ENCODE measurements at places on chromosomes 2 and 18.

DNA sequence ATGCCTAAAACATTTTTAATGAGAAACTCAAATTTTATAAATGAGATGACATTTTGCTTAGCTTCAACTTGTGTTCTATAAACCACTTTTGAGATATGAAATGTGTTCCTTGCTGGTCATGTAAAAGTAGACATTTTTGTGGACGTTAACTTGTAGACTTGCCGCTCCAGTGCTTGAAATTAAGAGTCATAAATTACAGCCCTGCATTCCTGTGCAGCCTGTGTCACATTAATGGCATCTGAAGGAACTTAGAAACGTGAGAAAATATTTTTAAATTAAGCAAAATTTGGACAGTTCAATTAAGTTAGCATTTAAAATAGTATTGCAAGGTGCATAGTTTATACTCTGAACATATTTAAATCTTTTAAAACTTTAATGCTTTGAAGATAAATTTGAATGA, 98.3 kb upstream of the LDLRAD4 start:
- DNase-seq = no peak

- DNase-seq = no peak
Observed at GRCh38 chr2:225004597-225004996, 37.7 kb downstream of the DOCK10 start.

GRCh38 chr2:4947911-4948310, 744.3 kb upstream of the SOX11 start:
- no peak for DNase-seq

DNA sequence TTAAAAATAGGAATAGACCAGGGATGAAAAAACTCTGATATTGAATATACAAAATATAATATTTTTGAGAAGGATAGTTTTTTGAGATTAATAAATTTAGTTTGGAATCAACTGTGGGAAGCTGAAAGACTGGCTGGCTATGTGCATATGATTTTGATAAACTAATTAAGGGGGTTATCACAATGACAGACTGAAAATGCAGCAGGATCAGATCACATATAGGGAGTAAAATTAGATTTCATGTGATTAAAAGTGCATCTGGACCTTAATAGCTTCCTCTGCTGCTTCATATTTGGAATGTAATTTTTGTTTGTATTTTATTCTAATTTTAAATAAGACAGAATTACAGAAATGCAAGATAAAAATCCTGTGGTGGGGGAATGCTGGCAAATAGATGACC, 111.7 kb downstream of the CCDC102B start:
- no peak for DNase-seq

DNA sequence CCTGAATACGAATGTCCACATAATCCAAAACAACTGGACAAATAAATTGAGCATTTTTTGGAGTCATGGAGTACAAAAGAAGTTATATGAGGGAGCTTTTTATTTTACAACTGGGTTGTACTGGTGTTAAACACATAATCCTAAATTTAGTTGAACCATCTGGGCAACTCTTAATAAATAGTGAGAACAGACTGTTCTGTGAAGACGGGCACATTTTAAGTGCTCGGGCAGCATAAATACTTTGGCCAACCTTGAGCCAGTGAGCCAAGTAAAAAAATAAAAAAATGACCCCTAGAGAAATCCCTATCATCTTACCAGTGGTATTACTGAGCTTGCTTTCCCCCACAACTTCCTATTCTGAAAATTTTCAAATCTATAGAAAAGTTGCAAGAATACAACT, 50.9 kb upstream of the PSME4 start:
- no peak for DNase-seq
